ENCODE measurements at places on chromosomes 3 and 15.

DNA sequence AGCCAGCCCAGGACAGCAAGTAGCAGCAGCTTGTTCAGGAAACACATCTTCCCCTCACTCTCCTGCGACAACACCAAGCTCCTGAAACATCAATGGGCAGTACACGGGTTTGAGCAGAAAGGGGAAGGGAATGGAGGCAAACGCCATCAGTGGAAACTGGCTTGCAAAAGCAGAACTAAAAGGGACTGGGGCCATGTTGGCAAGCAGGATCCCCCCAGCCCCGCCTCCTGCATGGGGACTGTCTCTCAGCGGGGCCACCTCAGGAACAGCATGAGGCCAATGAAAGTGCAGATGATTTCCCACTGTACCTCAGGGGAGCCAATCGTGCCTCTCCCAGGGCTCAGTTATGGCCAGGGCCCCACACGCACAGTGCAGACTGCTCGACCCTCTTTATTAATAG, 6.8 kb downstream of the CDAN1 start:
- ATAC-seq: no peak

- ATAC-seq: no peak
Measured at GRCh38 chr3:85193565-85193964, 234.8 kb downstream of the CADM2 start.

DNA sequence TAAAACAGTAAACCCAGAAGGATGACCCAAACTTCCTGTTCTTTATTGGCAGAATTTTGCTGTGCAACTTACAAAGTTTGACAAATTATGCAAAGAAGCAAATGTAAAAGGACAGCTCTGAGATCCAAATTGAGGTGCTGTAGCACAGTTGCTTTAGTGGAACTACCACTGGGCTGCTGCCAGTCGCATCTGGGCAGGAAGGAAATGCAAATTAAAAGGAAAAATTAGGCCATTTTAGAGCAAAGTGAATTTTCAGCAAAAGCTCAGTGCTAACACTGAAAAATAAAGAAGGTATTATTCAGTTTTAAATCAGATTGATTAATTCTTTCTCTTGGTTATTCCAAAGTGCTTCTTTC, 104.5 kb downstream of the ZMAT3 start:
- ATAC-seq: peak; percentile 42

DNA sequence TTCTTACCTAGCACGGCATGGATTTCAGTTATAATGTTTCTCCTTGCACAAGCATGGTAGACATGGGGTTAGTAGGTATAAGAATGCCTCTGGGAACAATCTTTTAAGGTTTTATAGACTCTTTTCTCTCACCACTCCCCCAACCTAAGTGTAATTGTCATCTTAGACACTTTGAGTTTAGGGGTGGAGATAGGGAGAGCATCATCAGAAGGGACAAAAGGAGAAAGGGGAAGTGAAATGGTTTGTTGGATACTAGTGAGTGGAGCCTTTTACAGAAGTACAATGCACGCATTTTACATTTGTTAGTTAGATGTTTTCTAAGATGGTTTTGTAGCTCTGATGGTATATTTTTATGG, 189.2 kb downstream of the TP63 start:
- ATAC-seq: no peak

DNA sequence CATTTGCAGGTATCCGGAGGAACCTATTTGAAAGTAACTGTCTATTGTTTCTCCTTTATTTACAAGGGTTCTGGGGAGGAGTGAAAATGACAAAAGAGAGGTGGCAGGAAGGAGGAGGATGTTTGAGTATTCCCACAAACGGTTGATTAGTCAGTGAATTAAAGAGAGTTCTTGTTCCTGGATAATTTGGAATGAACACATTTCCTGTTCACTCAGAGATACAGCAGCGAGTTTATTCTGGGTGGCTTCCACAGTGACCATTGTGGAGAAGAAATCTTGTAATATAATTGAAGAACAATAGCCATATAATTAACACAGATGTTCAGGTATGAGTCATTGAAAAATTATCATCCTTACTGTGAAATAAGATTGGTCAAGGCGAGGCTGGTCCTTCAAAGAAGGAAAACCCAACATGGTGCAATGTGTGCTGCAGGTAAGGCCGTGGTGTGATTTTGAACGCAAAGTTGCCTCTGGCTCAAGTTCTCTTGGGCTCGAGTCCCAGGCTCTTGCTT, 77.3 kb downstream of the NFKBIZ start:
- ATAC-seq: no peak

- no peak for ATAC-seq
Measured at GRCh38 chr15:55990516-55990915, 2.9 kb downstream of the NEDD4 start.

Measured in stimulated activated memory B cell treated with anti-CD40 and anti-IgM and Interleukin-4, amounts not matched to agents 10 μg/mL and 1 μg/mL and 100 μg/mL, for 72 hours (primary cell).